Osteocyte (in vitro differentiated cells): ENCODE measurements at places on chromosomes 5 and 9. TPM values are rescaled to one million over a fixed set of nuclear protein-coding genes. Genes with fewer than 3 reads are reported as not detected.

GDA gene
- not detected in 2 replicates for total RNA-seq

CCDC183 gene
- 0.89 and 0.94 TPM in 2 replicates for total RNA-seq

TPM2 gene
- total RNA-seq = 476 and 515 TPM in 2 replicates

UNC5A gene
- not detected in 2 replicates for total RNA-seq

CYSRT1 gene
- 1.5 and 1.7 TPM in 2 replicates for total RNA-seq

ABLIM3 gene
- 0.64 and 0.99 TPM in 2 replicates for total RNA-seq

TMC1 gene
- total RNA-seq = not detected in 2 replicates

LCN12 gene
- 0.57 and 1.4 TPM in 2 replicates for total RNA-seq

GRCh38 chr9:131954299-131954698 lies 125.4 kb downstream of the MED27 start:
- H3K36me3 ChIP-seq = peaks cover 4% of the 10 kb centered on the region
- H3K4me3 ChIP-seq = no peak overlapping the region
- H3K27me3 ChIP-seq = no peaks in the 10 kb centered on the region

DNA sequence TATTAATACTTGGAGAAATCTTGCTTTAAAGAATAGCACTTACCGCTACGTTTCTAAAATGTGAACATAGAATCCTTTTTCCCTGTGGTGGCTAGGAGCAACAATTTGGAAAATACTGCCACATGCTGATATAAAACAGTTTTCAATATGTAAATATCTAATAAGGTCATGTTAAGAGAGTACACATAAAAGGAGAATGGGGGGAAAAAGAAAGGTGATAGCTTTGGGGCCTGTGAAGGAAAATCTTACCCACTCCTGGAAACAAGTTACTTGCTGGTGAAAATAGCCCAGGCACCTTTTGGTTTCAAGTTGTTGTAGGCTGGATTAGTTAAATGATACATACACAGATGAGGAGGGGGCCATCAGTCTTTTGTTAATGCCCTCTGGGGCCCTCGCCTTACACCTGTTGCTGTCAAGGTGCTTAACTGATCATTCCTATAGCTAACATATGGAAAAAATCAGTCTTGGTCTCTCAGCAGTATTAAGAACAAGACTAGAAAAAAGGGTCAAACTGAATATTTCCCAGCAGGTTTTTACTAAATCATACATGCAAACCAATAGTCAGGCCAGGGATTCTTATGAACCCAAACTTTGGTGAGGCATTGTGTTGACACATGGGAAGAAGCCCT lies 24.1 kb downstream of the FYB1 start:
- peaks cover 6% of the 10 kb centered on the region for H3K4me1 ChIP-seq
- H3K27ac ChIP-seq = no peak overlapping the region
- no peaks in the 10 kb centered on the region for H3K36me3 ChIP-seq
- no peak for DNase-seq
- H3K27me3 ChIP-seq = peaks cover 22% of the 10 kb centered on the region

- no peak overlapping the region for H3K27ac ChIP-seq
- H3K4me3 ChIP-seq = no peak overlapping the region
- H3K36me3 ChIP-seq = peaks cover 42% of the 10 kb centered on the region
- no peak for DNase-seq
- no peaks in the 10 kb centered on the region for H3K27me3 ChIP-seq
- peaks cover 8% of the 10 kb centered on the region for H3K4me1 ChIP-seq
Measured at GRCh38 chr5:172044631-172045314, 38.3 kb upstream of the FBXW11 start.

- H3K4me1 ChIP-seq = peaks cover 15% of the 10 kb centered on the region
- peaks cover 5% of the 10 kb centered on the region for H3K36me3 ChIP-seq
- DNase-seq = no peak
Measured at GRCh38 chr5:96187309-96188027, 225.8 kb upstream of the ELL2 start.

- H3K27me3 ChIP-seq = peaks cover 3% of the 10 kb centered on the region
- H3K36me3 ChIP-seq = peaks cover 10% of the 10 kb centered on the region
- H3K27ac ChIP-seq = no peak overlapping the region
- H3K4me1 ChIP-seq = peaks cover 16% of the 10 kb centered on the region
- no peak for DNase-seq
- H3K4me3 ChIP-seq = no peak overlapping the region
Measured at GRCh38 chr5:141941779-141942178, 16.2 kb downstream of the PCDH12 start.

DNA sequence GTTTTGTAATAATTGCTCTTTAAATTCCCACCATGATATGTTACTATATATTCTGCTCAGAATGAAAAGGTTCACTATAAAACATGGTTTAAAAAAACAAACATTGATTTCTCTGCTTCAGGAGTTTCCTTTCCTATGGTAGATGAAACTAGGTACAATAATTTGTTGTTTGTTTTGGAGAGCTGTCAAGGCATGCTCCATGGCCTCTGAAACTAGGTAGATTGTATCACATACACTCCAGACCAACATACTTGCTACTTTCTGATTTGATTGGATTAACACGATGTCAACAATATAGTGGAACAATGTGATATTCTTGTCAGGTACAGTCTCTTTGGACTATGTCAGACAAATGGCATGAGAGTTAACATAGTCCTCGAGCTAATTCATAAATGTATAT lies 452.7 kb upstream of the CDH9 start:
- H3K36me3 ChIP-seq = no peaks in the 10 kb centered on the region
- H3K4me3 ChIP-seq = no peak overlapping the region
- no peak for DNase-seq
- peaks cover 10% of the 10 kb centered on the region for H3K27me3 ChIP-seq
- H3K4me1 ChIP-seq = no peaks in the 10 kb centered on the region

DNA sequence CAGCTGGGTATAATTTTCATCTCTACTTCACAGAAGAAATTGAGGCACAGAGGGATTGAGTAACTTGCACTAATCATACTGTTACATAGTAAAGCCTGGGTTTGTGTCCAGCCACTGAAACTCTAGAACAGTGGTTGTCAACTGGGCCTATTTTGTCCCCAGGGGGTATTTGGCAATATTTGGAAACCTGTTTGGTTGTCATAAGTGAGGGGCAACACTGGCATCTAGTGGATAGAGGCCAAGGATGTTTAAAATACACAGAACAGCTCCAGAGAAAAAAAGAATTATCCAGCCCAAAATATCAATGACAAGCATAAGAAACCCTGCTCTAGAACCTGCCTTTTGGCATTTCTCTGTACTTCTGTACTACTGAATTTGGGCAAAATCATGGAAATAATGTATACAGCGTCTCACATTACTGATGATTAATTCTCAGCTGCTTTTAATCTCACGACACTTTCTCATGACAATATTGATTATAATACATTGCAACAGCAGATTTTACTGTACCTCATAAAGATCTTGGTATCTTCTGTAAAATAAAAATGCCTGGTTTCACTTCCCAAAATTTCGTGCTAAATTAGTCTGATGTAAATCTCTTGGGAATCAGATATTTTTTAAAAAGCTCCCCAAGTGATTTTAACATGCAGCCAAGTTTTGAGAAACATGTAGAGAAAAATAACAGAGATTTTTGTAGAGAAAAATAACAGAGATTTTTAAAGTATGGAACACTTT lies 112.7 kb downstream of the RORB start:
- H3K36me3 ChIP-seq = no peaks in the 10 kb centered on the region
- no peaks in the 10 kb centered on the region for H3K4me1 ChIP-seq
- H3K4me3 ChIP-seq = no peak overlapping the region
- no peaks in the 10 kb centered on the region for H3K27me3 ChIP-seq
- H3K27ac ChIP-seq = no peak overlapping the region

DNA sequence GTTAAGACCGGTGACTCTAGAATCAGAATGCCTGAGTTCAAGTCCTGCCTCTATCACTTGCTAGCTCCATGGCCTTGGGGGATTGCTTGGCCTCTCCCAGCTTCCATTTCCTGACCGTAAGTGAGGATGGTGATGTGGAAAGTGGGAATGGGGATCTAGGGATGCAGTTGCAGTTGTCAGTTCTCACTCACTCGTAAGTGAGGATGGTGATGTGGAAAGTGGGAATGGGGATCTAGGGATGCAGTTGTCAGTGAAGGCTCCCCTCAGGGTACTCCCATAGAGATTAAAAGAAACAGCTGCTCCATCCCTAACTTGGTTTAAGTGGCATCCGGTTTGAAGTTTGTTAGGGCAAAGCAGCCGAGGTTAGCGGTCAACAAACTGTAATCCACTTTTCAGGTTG lies 3.0 kb upstream of the IL9 start:
- no peak overlapping the region for H3K27ac ChIP-seq
- H3K4me3 ChIP-seq = no peak overlapping the region
- H3K36me3 ChIP-seq = no peaks in the 10 kb centered on the region

DNA sequence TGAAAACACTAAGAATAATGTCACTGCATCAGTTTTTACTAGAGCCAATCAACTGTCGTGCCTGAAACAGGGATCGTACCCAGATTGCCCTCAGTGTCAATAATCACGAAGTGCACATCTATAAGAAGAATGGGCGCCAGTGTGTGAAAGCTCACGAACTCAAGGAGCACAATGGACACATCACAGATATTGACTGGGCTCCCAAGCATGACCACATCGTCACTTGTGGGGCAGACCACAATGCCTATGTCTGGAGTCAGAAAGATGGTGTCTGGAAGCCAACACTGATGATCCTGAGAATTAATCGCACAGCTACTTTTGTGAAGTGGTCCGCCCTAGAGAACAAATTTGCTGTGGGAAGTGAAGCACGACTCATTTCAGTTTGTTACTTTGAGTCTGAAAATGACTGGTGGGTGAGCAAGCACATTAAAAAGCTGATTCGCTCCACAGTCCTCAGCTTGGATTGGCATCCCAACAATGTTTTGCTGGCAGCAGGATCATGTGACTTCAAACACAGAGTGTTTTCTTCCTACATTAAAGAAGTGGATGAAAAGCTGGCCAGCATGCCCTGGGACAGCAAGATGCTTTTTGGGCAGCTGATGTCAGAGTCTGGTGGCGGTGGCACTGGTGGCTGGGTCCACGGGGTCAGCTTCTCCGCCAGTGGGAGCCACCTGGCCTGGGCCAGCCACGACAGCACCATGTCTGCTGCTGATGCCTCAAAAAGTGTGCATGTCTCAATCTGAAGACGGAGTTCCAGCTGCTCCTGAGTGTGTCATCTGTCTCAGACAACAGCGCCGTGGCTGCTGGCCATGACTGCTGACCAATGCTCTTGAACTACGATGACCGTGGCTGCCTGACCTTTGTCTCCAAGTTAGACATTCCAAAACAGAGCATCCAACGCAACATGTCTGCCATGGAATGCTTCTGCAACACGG lies 32.2 kb downstream of the NSA2 start:
- H3K4me1 ChIP-seq = no peaks in the 10 kb centered on the region
- peak; percentile 60 for DNase-seq
- no peaks in the 10 kb centered on the region for H3K27me3 ChIP-seq
- no peak overlapping the region for H3K4me3 ChIP-seq
- no peak overlapping the region for H3K27ac ChIP-seq
- H3K36me3 ChIP-seq = peaks cover 4% of the 10 kb centered on the region

DNA sequence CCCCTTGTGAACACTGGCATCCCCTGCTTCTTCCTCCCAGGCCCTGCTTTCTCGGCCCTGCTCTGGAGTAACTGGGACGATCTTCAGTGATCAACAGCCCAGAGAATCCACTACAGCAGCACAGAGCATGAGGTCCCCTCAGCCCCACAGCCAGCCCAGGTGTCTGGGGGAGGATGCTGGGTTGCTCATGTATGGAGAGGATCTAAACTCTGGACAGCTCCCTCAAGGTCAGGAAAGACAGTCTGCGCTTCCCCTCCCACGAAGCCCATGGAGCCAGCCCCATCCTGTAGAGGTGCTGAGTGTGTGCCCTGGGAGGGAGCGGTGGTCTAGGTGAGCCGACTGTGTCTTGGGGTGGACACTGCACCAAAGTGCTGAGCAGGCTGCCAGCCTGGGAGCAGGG lies 190.2 kb downstream of the GABBR2 start:
- H3K4me3 ChIP-seq = no peak overlapping the region
- no peak overlapping the region for H3K27ac ChIP-seq
- no peaks in the 10 kb centered on the region for H3K36me3 ChIP-seq
- peak; percentile 59 for DNase-seq
- no peaks in the 10 kb centered on the region for H3K4me1 ChIP-seq

GRCh38 chr5:59317023-59317773 lies 576.3 kb downstream of the PDE4D start:
- no peak for DNase-seq
- peak overlapping the region; percentile 59 for H3K27ac ChIP-seq
- H3K4me1 ChIP-seq = peaks cover 39% of the 10 kb centered on the region
- H3K36me3 ChIP-seq = no peaks in the 10 kb centered on the region
- no peaks in the 10 kb centered on the region for H3K27me3 ChIP-seq

DNA sequence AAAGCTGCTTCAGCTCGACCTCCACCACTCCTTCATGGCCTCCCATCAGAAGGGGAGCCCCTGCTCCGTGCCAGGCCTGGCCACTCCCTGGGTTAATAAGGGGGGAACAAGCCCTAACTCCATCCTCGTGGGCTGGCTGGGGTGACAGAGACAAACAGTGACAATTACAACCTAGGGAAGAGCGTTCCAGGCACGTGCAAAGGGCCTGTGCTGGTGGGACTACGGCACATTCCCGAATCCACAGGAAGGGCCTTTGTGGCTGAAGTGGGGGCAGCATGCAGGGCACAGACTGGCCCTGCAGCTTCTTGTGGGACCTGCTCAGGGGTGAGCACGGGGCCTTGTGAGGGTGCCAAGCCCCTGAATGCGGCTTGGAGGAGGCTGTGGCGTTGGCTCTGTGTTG lies 157.4 kb downstream of the C9orf50 start:
- DNase-seq = no peak
- no peaks in the 10 kb centered on the region for H3K36me3 ChIP-seq
- H3K4me3 ChIP-seq = no peak overlapping the region
- peaks cover 63% of the 10 kb centered on the region for H3K4me1 ChIP-seq

- no peak overlapping the region for H3K4me3 ChIP-seq
- DNase-seq = no peak
- no peaks in the 10 kb centered on the region for H3K27me3 ChIP-seq
- H3K4me1 ChIP-seq = peaks cover under 1% of the 10 kb centered on the region
Measured at GRCh38 chr9:84718476-84718875, 48.9 kb downstream of the NTRK2 start.

GRCh38 chr9:38240051-38240450 lies 152.5 kb upstream of the ALDH1B1 start:
- peak; percentile 36 for DNase-seq
- no peak overlapping the region for H3K4me3 ChIP-seq
- no peaks in the 10 kb centered on the region for H3K4me1 ChIP-seq
- H3K27ac ChIP-seq = no peak overlapping the region

DNA sequence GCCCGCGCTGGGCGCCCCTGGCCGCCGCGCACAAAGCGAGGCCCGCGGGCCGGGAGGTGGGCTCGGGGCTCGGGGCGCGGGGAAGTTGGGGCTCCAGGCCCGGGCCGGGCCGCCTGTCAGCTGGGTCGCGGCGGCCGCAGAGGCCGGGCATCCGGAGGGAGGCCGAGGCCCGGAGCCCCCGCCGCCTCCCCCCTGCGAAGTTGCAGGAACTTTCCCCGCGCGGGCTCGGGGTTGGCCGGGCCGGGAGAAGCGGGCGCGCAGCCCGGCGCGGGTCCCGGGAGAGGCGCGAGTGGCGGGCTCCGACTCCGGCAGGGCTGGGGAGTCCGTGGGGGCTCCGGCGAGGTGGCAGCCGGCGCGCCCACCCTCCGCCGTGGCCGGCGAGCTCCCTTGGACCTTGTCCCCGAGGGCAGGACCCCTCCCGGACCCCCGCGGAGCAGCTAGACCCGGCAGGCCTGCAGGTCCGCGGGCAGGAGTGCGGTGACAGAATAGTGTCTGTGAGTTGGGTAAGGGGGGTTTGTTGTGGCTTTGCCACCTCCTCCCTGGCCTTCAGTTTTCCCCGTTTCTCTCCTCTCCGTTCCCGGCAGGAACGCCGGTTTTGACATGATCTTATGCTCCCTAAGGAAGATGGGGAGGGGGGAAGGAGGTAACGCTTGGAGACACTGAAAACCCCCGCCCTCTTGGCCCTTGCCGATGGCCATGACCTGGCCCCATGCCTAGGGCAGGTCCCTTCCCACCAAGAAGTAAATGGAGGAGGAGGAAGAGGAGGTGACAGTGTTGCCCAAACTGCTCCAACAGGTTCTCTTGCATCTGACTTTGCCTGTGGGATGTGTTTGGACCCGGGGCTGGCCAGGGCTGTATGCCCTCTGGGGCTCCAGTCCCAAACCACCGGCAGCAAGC lies 942 bp downstream of the PHF2 start:
- H3K4me3 ChIP-seq = peak overlapping the region; percentile 81
- H3K4me1 ChIP-seq = peaks cover 61% of the 10 kb centered on the region
- H3K36me3 ChIP-seq = no peaks in the 10 kb centered on the region
- H3K27ac ChIP-seq = peak overlapping the region; percentile 81
